ENCODE measurements at places on chromosomes 4 and X.

- no peak for DNase-seq
Measured at GRCh38 chr4:182562350-182562749, 319.1 kb downstream of the TENM3 start.

GRCh38 chrX:86137071-86137470 is 11.2 kb upstream of the DACH2 start:
- no peak for DNase-seq

GRCh38 chrX:133448512-133449076 is 33.3 kb upstream of the GPC4 start:
- DNase-seq: peak; percentile 19

DNA sequence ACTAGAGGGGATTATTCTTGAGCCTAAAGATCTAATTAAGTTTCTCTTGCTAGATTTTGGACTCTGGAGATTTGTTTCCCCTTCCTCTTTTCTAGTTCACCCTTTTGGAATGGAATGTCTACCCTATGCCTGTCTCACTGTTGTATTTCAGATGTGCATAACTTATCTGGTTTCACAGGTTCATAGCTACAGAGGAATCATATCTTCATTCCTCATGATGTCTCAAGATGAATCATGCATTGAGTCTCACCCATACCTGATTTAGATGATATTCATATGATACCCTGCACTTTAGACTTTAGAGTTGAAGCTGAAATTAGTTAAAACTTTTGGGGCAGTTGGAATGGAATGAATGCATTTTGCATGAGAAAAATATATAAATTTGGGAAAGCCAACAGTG is 246.7 kb downstream of the HS3ST1 start:
- DNase-seq: no peak

GRCh38 chrX:39975101-39975925 is 122.4 kb downstream of the BCOR start:
- no peak for DNase-seq

GRCh38 chrX:16797841-16798240 is 11.6 kb downstream of the TXLNG start:
- DNase-seq: no peak

DNA sequence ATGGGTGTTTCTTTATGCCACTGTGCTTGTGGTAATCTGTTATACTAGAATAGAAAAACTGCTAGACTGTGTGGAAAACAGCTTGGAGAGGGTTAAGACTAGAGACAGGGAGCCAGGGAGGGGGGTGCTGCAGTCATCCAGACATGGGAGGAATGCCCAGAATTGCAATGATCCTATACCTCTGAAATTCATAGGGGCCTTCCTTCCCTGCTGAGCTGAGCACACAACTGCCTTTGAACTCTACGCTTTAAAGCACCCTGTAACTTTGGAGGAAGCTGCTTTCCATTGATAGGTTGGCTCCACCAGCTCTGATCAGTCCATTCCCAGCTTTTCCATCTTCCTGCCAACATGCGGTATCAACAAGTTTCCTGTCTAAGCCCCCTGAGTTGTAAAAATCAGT is 155.9 kb upstream of the RASGEF1B start:
- no peak for DNase-seq

DNA sequence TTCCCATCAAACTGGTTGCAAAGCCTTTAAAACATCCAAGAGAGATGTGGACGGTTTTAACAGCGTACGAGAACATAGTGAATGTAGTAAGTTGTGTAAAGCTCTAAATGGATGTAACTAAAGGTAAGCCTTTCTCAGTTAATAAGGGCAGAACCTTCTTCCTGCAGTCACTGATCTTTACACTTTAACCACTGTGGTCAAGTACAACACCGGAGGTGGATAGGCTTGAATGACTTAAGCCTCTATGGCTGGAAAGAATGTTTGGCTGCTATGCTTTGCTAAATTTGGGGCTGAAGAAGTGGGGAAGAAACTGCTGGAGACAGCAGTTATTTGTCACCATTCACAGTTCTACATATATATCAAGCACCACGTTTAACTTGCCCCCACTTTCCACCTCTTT is 285.1 kb upstream of the FMR1 start:
- no peak for DNase-seq

DNA sequence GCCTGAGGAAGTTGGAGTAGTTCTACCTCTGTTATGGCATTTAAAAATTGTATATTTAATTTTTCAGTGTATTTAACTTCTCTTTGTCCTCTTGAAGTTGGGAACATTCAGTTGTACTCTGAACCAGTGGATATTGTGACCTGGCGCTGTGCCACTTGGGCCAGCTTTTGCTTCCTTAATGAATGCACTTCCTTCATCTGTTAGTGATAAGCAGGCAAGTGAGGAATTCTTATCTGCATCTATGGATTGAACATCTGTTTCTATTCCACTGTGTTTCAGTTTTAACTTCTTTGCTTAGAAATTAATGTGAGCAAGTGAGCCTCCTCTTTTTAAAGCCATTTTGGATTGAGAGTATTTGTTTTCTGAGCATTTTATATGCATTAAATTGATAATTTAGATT is 128.3 kb downstream of the UCHL1 start:
- no peak for DNase-seq

- DNase-seq: no peak
Measured at GRCh38 chr4:128228845-128229795, 58.5 kb downstream of the PGRMC2 start.

DNA sequence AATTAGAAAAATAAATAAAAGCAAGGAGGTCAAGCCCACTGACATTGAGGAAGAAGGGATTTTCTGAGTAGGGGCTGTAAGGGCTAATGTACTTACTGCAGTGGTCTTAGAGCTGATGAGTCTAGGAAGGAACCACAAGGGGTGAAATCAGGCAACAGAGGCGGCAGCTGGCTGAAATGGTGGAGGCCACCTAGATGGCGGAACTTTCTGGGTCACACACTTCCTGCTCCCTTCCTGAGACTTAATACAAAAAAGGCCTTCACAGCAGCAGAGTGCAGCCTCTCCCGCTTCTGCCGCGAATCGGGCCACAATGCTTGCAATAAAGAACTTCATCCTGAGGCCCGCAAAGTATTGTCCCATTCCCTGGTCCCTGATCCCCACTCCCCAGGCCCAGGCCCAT is 15.4 kb downstream of the SNX12 start:
- DNase-seq: no peak

- no peak for DNase-seq
Measured at GRCh38 chrX:103637604-103638338, 9.0 kb downstream of the TCEAL1 start.

- no peak for DNase-seq
Measured at GRCh38 chr4:57490520-57491255, 380.5 kb upstream of the IGFBP7 start.

- no peak for DNase-seq
Measured at GRCh38 chrX:93538575-93538974, 134.8 kb downstream of the NAP1L3 start.

- no peak for DNase-seq
Measured at GRCh38 chr4:124754681-124755080, 42.1 kb upstream of the ANKRD50 start.

DNA sequence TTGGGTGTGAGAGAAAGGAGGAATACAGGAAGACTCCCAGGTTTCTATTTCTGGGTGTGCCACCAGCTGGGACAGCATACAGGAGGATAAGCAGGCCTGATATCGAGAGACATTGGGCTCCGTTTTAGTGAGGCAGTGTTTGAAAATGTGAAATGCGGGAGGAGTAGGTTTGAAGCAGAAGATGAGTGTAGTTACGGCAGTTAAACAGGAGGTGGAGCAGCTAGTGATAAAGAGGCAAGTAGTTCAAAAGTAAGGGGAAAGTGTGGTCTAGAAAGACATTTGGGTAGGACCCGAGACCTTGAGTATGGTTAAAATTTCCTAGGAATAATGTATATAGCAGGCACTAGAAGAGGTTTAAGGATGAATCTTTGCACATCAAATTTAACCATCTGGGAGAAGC is 42.4 kb downstream of the DCUN1D4 start:
- DNase-seq: no peak

GRCh38 chr4:154015578-154015977 is 226.7 kb upstream of the SFRP2 start:
- no peak for DNase-seq

DNA sequence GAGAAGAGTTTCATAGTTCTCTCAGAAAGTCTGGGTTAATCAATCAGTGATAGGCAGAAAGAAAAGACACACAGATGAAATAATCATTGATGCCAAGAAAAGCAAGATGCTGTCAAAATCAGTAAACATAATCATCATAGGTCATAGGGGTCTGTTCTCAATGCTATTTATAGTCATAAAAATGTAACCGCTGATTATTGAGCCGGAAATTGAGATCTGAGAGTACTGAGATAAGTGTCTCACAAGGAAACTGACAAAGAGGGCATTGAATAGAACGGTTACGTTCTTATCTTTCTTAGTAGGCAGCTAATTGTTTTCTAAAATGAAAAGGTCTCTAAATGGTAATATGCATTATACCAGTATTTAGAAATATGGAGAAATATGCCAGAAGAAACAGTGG is 1686.1 kb upstream of the AGA start:
- no peak for DNase-seq

DNA sequence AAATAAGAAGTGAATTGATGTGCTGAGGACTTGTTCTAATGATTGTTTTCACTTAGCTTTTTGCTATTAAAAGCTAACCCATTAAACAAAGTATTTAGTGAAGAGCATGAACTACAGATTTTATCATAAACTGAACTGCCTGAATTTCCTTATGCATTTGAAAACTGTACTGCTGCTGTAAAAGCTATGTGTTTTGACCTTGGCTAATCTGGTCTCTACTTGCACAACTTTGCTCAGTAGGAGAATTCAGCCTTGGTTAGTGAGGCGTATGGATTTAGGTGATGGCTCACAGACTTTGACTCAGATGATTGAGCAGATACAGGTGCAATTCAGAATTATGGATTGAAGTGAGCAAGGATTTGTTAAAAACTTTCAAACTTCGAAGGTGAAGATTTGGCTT is 38.7 kb upstream of the FAT1 start:
- DNase-seq: no peak

DNA sequence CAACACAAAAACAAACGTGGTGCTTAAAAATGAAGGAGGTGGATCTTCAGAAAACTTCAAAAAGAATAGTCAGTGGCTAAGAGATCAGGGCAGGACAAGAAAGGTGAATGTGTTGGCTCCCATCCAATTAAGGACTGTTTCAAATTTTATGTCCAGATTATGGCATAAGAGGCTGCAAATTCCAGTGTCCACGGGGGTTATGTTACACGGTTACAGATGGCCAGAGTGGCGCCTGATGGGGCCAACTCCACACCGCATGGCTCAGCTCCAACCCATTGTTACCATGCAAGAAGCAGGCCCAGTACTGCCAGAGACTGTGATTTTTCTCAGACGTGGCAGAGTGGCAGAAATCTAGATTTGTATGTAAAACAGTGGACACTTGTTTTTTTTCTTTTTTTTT is 168.4 kb upstream of the TENM3 start:
- no peak for DNase-seq

GRCh38 chrX:259692-260355 is 21.4 kb upstream of the PLCXD1 start:
- DNase-seq: no peak

DNA sequence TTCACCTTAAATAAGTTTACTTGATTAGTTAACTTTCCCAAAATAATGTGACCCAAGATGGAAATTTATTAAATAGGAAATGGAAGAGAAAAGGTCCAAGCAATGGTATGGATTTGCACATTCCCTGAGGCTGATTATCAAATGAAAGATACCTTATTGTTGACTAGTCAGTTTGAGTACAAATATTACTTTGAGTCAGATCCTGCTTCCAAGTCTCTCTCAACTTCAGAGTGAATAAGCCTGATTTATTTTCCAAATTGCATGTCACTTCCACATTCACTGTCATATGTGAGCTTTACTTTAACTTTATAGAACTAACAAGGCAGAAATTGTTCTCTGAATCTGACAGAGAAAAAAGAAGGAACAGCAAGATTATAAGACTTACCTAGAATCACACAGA is 520.8 kb downstream of the RAB28 start:
- DNase-seq: no peak

- no peak for DNase-seq
Measured at GRCh38 chr4:24266951-24267722, 317.2 kb downstream of the DHX15 start.

DNA sequence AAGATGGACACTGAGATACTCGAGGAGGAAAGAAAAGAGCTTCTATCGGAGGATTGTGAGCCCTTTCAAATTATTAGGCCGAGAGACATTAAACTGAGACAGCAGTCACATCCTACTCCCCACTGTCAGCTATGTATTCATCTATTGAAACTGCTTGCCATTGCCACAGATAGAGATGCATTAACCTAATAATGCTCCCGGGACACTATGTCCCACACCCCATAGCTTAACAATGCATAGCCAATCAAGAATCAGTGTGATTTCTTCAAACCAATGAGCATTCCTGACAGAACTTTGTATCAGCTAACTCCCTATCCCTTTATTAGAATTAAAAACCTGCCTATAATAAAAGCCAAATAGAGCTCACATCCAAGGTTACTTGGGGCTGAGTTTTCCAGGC is 118.1 kb upstream of the NEIL3 start:
- DNase-seq: no peak

GRCh38 chrX:96540111-96540631 is 144.5 kb upstream of the DIAPH2 start:
- no peak for DNase-seq

DNA sequence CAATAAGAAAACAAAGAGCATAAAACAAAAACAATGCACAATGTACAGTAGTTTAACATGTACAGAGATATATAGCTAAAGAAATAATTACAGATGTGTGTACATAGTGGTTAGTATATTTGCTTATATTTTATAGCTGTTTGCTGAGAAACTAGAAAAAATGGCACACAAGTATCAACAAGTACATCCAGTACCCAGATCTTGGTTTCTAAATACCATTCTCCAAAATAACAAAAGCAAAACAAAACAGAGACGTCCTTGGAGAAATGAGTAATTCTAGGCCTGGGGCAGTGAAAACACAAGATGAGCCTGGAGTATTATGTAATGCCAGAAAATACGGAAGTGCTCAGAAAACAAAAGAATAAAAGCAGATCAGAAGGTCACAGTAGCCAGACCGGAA is 189.6 kb downstream of the TMEM47 start:
- DNase-seq: no peak

- DNase-seq: no peak
Measured at GRCh38 chr4:6362896-6363295, 93.2 kb downstream of the WFS1 start.

GRCh38 chrX:31547416-31547815 is 475.6 kb upstream of the FTHL17 start:
- no peak for DNase-seq

GRCh38 chrX:84320614-84321013 is 132.6 kb upstream of the RPS6KA6 start:
- DNase-seq: no peak

DNA sequence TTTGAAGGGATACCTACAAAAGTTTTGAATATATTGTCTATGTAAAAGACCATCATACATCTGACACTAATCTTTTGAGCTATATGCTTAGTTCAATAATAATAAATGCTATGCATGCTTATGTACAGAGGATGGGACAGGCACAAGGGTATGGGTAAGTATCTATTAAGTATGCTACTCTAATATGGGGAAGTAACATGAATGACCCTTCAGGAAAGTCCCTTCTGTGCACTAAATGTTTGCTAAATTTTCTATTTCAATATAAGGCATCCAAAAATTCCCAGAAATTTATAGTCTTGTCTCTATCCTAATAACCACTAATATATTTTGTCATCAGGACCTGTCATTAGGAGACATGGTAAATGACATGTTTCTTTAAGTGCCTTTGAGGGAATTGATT is 19.0 kb downstream of the ATP8A1 start:
- DNase-seq: no peak

- DNase-seq: no peak
Measured at GRCh38 chr4:7160951-7161440, 31.3 kb upstream of the SORCS2 start.

GRCh38 chr4:165476214-165477098 is 97.6 kb downstream of the CPE start:
- peak; percentile 6 for DNase-seq

Measured in skeletal muscle cell (primary cell).